ENCODE measurements at places on chromosomes 11 and 22.

GRCh38 chr11:45304992-45305335 lies 18.8 kb upstream of the SYT13 start:
- DNase-seq: no peak

- no peak for DNase-seq
These were observed 872 bp downstream of the TMA7B start for GRCh38 chr22:39960791-39961746.

DNA sequence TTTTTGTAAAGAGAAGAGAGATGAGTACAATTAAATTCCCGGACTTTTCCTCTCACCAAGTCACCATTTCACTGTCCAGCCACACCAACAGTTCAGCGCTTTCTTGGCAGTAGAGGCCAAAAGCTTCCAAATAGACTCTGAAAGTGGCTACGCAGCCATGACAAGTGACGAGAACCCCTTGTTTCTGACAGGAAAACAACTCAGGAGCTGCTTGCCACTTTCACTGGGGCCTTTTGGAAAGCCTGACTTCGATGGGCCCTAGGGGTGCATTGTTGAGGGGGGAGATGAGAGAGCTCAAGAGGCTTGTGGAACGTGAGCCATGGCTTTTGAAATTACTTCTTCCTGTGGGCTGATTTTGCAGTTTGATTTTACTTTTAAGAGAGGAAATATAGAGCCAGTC lies 422.1 kb upstream of the FAT3 start:
- DNase-seq: no peak

DNA sequence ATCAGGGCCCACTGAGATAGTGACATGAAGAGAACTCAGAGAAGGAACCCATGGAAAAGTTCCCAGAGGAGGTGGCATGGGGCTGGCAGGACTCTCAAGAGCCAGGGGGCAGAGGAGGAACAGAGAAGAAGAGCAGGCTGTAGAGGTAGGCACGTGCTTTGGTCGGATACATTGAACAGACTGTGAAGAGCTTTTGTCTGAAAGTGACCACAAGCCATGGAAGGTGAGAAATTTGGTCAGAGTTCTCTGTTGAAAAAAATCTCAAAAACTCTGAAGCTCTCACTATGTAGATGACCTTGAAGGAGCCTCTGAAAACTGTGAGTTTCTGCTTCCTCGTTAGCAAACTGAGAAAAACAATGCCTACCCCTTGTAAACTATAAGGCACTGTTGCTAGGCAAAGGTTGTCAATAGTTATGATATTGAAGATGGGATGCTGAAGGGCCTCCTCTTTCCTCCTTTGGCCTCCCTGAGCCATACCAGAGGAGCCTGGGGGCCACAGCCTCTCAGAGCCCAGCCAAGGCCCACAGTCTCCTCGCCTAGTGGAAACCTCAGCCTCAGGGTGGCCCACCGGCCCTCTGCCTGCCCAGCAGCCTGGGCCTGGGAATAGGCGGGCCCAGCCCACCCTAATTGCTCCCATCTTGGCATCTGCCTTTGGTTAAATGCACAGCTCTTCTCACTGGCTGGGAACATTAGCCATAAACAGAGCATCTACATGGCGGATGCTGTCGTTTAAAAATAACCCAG lies 415.7 kb downstream of the SOX6 start:
- DNase-seq: no peak

GRCh38 chr11:9150501-9150900 lies 59.1 kb upstream of the SCUBE2 start:
- no peak for DNase-seq

- DNase-seq: no peak
These were observed 35.8 kb downstream of the GRIK4 start for GRCh38 chr11:120547316-120547715.

- DNase-seq: no peak
These were observed 189.9 kb downstream of the BCR start for GRCh38 chr22:23370251-23370650.

DNA sequence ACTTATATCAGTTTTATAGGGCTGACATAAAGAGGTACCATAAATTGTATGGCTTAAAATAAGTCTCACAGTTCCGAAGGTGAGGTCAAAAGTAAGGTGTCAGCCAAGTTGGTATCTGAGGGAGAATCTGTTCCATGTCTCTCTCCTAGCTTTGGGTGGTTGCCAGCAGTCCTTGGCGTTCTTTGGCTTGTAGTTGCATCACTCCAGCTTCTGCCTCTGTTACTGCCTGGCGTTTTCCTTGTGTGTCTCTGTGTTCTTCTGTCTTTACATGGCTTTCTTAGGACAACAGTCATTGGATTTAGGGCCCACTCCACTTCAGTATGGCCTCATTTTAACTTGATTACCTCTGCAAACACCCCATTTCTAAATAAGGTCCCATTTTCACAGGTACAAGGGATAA lies 16.7 kb downstream of the MMP7 start:
- DNase-seq: no peak

GRCh38 chr11:68343761-68344256 lies 31.4 kb downstream of the LRP5 start:
- no peak for DNase-seq

DNA sequence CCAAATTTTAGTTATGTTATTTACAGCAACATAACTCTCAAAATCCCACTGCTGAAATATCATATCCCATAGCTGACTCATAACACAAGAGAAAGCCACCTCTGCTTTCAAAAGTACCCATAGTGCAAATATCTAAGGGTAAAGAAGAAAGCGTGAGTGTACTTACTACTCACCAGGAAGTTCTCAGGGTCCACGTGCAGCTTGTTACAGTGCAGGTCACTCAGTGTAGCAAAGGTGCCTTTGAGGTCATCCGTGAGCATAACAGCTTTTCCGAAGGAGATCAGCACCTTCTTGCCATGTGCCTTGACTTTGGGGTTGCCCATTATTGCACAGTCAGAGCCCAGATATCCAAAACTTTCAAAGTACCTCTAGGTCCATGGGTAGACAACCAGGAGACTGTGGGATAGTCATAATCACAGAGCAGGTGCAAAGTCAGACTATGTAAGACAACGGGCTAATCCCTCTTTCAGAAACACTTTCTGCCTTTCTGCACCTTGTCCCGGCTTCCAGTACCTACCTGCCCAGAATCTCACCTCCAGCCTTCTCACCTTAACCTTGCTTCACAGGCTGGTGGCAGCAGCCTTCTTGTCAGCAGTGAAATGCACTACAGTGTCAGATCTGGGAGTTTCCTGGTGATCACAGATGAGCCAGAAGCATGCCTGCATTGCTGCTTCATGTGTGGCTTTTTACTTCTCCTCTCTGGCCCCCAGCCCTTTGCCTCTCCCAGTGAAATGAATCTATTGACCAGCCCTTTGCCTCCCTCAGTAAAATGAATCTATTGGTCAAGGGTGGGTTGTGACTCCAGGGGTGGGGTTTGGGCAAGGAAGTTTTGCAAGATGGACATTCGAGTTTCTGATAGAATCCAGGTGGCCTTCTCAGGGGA lies 6.5 kb downstream of the HBG1 start:
- DNase-seq: no peak

- no peak for DNase-seq
These were observed 1.8 kb upstream of the AIFM3 start for GRCh38 chr22:20965104-20965887.

GRCh38 chr11:69704508-69705253 lies 859 bp upstream of the FGF19 start:
- DNase-seq: no peak

DNA sequence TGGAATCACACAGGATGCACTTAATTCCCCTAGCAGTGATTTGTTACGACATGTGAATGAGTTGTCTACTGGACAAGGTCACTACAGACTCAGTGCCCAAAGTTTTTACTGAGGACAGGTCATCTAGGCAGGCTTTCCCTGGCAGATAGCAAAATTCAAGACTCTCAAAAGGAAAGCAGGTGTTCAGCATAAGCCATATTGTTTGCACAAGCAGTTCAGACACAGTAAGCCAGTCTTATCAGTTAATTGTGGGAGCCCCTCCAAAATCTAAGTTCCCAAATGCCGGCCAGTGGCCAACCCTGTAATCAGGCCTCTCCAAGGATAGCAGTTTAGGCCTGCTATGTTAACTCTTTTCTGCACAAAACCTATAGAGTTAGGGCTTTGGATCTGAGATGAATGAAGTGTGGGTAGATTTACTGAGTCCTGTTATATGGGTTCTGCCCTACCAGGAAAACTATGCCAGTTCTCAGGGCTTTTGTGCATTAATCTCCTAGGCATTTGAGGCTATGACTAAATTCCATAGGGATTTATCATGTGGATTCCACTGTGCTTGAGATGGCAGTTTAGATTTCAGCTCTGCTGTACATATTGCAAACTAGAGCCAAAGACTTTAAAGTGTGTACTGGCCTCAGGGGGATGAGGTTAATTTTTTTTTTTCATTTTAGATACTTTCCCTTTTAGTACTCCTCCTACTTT lies 4.8 kb upstream of the ARHGEF12 start:
- DNase-seq: no peak

- no peak for DNase-seq
These were observed 9.0 kb downstream of the SYT7 start for GRCh38 chr11:61571869-61572268.

GRCh38 chr22:26592421-26592891 lies 2.5 kb upstream of the TPST2 start:
- DNase-seq: no peak

DNA sequence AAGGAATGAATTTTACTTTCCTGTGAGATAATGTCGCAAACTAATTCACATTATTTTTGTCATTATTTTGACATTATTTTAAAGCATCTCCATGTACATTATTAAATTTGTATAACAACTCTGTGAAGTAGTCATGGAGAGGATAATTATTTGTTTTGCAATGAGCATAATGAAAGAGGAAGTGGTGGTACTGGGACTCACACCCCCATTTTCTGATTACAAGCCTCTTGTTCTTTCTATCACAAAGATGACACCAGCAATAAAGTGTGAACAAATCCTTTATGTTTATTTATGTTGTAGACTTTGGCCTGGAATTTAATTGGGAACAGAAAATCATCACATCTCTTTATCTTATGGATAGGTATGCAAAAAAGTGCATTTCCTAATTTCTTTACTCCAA lies 522.6 kb downstream of the TMEM135 start:
- DNase-seq: no peak
